ENCODE measurements at places on chromosomes 1 and 21. TPM values are rescaled to one million over a fixed set of nuclear protein-coding genes. Genes with fewer than 3 reads are reported as not detected.

SSX2IP gene
- 10.1 TPM for total RNA-seq

NBPF4 gene
- total RNA-seq: 0.24 TPM

FAM110D gene
- not detected for total RNA-seq

S100A2 gene
- total RNA-seq: 1,509 TPM

ZBED6 gene
- total RNA-seq: 10.6 TPM

TRIM67 gene
- not detected for total RNA-seq

AGMAT gene
- total RNA-seq: 1.9 TPM

All from tracheal epithelial cell (primary cell).